Activated CD4-positive, alpha-beta T cell treated with anti-CD3 and anti-CD28 coated beads, Interleukin-2, Interleukin-6, amounts not matched to agents 100 ng/mL and 50 ng/mL, durations not matched to agents 16 hours and 8 hours (primary cell): ENCODE measurements at places on chromosomes 2 and 18.

GRCh38 chr2:99397266-99397920, 60.2 kb downstream of the EIF5B start:
- no peak for DNase-seq

DNA sequence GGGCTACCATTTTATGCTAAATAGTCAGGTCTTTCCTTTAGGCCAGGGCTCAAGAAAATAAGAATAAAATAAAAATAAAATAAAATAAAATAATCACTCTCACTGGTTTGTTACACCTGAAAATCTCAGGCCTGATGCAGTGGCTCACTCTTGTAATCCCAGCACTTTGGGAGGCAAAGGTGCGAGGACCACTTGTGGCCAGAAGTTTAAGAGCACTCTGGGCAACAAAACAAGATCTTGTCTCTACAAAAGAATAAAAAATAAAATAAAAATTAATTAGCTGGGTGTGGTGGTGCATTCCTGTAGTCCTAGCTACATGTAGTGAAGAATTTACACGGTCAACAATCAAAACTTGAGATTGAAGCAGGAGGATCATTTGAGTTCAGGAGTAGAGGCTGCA, 159.4 kb downstream of the NRXN1 start:
- DNase-seq: no peak

- DNase-seq: peak; percentile 91
Observed at GRCh38 chr2:230908595-230909191, 16.3 kb downstream of the GPR55 start.

DNA sequence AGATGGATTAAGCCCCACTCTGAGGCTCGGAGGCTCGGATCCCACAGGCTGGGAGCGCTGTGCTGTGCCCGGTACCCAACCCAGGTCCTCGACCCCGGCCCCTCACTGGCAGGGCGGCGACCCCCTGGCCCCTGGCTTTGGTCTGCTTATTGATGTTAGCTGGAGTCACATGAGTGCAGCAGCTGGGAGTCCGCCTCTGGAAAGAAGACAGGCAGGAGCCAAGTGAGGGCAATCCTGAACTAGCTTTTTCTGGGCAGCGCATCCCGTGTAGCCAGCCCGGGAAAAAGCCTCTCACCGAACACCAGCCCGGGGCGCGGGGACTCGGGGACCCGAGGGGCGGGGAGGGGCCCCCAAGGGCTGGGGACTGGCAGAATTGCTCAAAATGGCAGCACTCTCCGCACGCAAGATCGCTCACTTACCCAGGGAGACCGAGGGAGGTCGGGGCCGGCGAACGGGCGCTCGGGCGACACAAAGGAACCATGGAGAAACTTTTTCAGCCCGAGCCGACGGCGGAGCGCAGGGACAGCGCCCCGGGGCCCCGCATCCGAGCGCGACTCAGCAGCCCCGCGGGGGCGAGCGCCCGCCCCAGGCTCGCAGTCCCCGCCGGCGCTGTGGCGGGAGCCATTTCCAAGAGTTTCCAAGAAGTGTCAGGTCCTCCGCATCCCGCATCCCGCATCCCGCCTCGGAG, 567 bp downstream of the TMEM200C start:
- no peak for DNase-seq

- DNase-seq: no peak
Observed at GRCh38 chr2:54289917-54290316, 33.9 kb upstream of the TSPYL6 start.

DNA sequence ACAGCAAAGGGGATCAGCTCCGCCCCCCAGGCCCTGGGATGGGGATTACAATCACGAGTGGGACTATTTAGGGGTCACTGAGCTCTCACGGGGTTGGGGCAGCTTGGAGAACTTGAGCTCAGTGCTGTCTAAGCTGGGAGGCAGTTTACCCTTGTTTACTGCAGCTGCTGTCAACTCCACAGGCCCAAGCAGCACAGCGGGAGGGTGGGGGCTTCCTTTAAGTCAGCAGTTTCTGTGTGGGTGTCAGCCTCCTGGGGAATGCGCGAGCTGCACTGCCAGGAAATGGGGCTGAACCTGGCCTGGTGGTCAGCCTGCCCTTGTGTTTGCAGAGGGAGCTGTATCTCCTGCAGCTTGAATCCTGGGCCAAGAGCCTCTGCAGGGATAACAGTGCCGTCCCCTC, 29.8 kb downstream of the TOGARAM2 start:
- peak; percentile 44 for DNase-seq

- no peak for DNase-seq
Observed at GRCh38 chr2:67283641-67284040, 113.5 kb upstream of the ETAA1 start.

- no peak for DNase-seq
Observed at GRCh38 chr2:11396467-11397445, 52.3 kb upstream of the ROCK2 start.

DNA sequence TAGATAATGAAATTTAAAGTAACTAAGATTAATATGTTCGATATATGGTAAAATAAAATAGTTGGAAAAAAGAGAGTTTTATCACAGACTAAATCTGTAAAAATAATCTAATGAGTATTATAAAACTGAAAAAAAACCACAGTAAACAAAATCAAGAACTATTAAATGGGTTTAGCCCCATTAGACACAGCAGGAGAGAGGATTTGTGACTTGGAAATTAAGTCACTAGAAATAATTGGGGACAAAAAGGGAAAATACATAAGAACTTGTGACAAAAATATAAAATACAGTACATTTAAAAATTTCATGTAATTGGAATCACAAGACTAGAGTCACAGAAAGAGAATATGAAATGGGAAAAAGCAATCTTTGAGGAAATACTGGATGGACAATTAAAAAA, 1114.6 kb upstream of the KLHL29 start:
- no peak for DNase-seq

- DNase-seq: no peak
Observed at GRCh38 chr2:127029350-127030051, 77.5 kb downstream of the BIN1 start.

GRCh38 chr2:167891841-167892240, 355.6 kb downstream of the STK39 start:
- no peak for DNase-seq

DNA sequence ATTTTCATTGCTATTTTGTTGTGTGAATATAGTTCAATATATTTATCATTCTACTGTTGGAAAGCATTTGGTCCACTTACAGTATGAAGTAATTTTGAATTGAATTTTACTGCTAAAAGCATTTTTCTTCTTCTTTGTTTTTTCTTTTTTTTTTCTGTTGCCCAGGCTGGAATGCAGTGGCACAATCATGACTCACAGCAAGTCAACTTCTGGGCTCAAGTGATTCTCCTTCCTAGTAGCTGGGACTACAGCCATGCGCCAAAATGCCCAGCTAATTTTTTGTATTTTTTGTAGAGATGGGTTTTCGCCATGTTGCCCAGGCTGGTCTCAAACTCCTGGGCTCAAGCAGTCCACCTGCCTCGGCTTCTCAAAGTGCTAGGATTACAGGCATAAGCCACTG, 2.4 kb upstream of the ETAA1 start:
- DNase-seq: no peak

GRCh38 chr2:42754021-42754775, 9.7 kb downstream of the OXER1 start:
- DNase-seq: no peak

- DNase-seq: peak; percentile 59
Observed at GRCh38 chr2:28544922-28545589, 49.2 kb downstream of the PLB1 start.
